ENCODE measurements at places on chromosomes 12 and 14. TPM values are rescaled to one million over a fixed set of nuclear protein-coding genes. Genes with fewer than 3 reads are reported as not detected.
A peak's percentile ranks its signal among the peaks of the same experiment; 100 is the strongest.

DNA sequence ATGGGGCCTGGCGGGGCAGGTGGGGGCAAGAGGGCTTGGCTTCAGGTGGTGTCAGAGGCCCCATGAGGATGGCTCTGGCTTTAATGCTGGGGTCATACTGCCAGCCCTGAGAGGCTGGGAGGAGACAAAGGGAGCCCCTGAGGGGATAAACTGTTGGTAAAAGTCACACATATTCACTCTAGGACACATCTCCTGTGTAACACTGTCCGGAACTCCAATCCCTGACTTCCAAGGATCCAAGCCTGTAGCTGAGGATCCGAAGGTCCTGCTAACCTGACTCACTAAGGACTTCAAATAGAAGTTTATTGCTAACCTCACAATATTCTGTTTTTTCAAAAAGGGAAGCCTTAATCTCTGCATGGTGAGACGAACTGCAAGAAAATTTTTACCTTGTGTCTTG is 39.2 kb upstream of the GPR68 start:
- H3K27me3 ChIP-seq: no peaks in the 10 kb centered on the region
- DNase-seq: no peak
- H3K36me3 ChIP-seq: no peaks in the 10 kb centered on the region
- H3K4me1 ChIP-seq: no peaks in the 10 kb centered on the region
- no peak overlapping the region for H3K27ac ChIP-seq

- DNase-seq: peak; percentile 59
- H3K27me3 ChIP-seq: no peaks in the 10 kb centered on the region
- peak overlapping the region; percentile 36 for H3K27ac ChIP-seq
- H3K36me3 ChIP-seq: no peaks in the 10 kb centered on the region
- peak overlapping the region; percentile 49 for H3K4me3 ChIP-seq
These were observed 1.4 kb upstream of the KCNK13 start for GRCh38 chr14:90060312-90060964.

DNA sequence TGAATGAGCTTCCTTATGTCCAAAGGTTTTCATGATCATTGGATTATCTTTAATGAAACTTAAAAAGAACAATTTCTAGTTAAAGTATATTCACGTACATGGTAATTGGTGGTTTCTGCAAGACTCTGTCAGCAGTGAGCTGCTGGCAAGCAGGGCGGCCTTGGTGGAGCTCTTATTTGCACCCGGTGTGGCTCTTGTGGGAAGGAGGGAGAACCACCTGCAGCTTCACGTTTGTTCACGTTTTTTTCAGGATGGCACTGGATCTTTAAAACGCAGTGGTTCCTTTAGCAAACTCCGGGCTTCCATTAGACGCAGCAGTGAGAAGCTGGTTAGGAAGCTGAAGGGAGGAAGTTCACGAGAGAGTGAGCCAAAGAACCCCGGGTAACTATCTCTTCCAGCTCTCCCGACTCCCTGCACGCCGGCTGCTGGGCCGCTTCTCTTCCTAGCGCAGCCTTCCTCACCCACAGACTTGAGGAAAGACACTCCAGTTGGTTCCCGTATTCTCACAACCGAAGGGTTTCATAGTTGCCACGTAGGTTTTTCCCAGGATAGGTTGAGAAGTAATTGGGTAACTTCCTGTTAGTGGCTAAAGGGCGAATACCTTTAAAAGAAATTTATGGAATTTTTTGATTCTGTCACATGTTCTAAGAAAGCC is 28.3 kb downstream of the XRCC3 start:
- no peaks in the 10 kb centered on the region for H3K27me3 ChIP-seq
- DNase-seq: no peak
- no peak overlapping the region for H3K4me3 ChIP-seq
- peaks cover 31% of the 10 kb centered on the region for H3K36me3 ChIP-seq

The CLMN gene
- total RNA-seq: 33.4 TPM

The TAS2R43 gene
- total RNA-seq: not detected

The GZMB gene
- total RNA-seq: 0.74 TPM

The KLRG1 gene
- total RNA-seq: 1.5 TPM

The PTHLH gene
- total RNA-seq: not detected

Data from HCT116 (cell line).